ENCODE measurements at places on chromosomes 13 and 19.

DNA sequence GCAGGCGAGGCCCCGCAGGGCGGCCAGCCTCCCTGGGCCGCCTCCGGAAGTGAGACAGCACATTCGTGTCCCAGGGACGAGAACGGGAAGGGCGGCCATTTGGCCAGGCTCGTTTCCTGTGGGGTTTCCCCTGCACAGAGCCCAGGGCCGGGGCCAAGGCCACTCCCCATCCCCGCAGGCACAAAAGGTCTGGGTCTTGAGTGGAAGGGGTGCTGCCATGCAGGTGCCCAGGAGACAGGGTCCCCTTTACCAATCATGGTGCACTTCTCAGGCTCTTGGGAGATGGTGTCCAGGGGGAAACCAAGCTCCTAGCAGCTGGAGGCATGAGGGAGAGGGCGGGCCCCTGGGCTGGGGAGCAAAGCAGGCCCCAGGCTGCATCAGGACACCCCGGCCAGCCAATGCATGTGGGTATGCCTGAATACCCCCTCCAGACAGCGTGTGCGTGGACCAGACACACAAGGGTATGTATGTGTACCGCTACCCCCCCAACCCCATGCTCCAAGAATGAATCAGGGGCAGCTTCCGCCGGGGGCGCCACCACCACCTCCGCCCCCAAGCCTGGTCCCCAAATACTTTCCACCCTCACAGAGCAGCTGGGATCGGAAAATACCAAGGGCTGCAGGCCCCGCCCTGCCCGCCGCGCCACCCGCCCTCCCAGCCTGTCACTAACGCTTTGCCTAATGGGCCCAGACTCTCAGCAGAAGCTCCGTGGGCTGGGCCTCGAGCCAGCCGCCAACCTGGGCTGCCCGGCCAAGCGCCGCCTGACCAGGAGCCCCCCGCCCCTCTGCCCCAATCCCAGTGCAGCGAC, 37.6 kb upstream of the NANOS3 start:
- peak; percentile 89 for DNase-seq

GRCh38 chr13:108005231-108005630, 210.1 kb downstream of the LIG4 start:
- no peak for DNase-seq

DNA sequence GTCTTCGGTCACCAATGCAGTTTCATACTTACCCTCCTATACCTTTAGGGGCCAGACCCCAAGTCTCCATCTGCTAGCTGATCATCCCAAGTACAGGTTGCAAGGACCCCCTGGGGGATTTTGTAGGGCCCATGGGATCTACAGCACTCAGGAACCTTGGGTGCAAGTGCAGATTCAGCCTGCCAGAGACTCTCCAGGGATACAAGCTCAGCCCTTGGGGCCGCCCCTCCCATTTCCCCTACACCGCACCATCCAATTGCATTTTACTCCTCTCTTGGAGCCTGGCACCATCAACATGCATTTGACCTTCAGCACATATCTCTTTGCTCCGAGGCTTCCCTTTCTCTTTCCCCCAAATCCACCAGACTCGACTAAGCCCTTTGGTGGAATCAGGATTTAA, 154.7 kb upstream of the ZNF536 start:
- DNase-seq: no peak

DNA sequence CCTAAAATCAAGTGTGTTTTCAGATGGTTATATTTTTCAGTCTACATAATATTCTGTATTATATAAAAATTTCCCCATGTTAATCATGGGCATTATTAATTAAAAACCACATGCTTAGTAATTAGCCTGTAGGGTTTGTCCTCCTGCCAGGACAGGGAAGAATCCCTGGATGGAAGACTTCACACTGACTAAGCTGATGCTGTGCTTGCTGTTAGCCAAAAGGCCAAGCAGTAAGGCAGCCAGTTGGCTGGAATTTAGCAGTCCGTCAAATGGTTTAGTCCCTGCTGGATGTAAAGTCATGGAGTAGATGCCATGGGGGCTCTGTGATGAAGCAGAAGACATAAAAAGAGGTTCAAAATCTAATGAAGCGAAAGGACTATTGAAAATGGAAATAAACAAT, 168.0 kb upstream of the OBI1 start:
- no peak for DNase-seq

DNA sequence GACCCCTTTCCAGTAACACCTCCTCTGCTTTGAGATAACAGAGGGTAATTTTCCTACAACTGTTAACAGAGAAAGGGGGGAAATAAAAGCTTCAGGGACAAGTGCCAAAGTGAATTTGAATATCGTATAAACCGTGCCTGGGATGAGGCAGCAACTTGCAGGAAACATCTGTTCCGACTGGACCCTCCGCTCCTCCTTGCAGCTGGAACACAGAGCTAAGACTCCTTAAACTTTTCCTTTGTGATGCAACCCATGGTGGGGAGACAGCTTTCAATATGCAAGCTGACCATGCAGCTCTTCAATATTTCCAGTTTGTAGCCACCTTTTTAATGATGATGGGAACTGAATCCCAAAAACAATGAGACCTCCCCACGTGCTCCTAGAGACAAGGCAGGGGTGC, 432.6 kb downstream of the ZNF536 start:
- no peak for DNase-seq

- peak; percentile 75 for DNase-seq
Measured at GRCh38 chr13:79392882-79393563, 13.0 kb downstream of the RBM26 start.

- peak; percentile 35 for DNase-seq
Measured at GRCh38 chr13:45327253-45327955, 13.6 kb downstream of the TPT1 start.

- DNase-seq: no peak
Measured at GRCh38 chr13:30803749-30804148, 68.4 kb downstream of the ALOX5AP start.

DNA sequence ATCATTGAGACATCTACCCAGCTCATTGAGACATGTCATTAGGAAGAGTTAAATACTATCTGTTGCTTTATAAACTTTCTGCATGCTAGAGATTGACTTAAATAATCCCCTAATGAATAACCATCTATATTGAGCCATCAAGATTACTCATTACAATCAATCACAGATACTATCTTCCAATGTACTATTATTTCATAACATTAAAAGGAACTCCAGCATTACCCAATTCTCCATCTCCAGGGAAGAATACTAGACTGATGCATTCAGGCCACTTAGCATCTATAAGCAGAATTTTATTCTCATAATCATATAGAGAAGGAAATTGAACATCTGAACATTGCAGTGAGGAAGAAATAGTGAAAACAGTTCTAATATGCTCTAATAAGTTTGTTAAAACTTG, 8.0 kb downstream of the EPSTI1 start:
- DNase-seq: no peak

DNA sequence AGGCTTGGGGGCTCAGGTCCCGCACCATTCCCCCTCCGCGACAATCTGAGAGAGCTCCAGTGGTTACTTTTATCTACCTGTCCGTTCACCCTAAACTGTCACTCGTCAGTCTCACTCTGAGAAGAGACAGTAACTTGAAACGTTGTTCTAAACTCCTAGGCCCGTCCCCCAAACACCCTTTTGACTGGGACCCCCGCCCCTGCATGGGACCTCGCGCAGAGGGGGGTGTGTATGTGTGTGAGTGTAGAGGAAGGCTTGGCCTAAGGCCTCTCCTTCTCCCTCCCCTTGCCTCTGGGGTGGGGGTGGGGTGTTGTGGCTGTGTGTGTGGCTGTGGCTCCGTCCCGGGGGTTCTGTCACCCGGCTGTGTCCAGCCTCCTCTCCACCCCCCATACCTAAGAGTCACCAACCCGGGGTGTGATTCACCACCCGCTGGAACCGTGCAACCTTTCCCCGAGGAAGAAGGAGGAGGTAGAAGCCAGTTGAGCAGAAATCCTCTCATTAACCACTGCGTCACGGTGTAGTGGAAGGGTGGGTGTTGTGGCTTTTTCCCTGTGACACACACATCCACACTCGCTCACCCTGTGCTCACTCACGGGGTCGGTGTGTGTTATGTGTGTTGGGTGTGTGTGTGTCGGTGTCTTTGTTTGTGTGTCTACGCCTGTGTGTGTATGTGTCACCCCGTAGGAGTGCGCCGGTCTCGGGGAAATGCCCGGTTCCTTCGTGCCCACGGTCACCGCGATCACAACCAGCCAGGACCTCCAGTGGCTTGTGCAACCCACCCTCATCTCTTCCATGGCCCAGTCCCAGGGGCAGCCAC, 2.4 kb downstream of the FOSB start:
- no peak for DNase-seq

- peak; percentile 76 for DNase-seq
Measured at GRCh38 chr19:35882114-35882832, 13.9 kb downstream of the APLP1 start.

DNA sequence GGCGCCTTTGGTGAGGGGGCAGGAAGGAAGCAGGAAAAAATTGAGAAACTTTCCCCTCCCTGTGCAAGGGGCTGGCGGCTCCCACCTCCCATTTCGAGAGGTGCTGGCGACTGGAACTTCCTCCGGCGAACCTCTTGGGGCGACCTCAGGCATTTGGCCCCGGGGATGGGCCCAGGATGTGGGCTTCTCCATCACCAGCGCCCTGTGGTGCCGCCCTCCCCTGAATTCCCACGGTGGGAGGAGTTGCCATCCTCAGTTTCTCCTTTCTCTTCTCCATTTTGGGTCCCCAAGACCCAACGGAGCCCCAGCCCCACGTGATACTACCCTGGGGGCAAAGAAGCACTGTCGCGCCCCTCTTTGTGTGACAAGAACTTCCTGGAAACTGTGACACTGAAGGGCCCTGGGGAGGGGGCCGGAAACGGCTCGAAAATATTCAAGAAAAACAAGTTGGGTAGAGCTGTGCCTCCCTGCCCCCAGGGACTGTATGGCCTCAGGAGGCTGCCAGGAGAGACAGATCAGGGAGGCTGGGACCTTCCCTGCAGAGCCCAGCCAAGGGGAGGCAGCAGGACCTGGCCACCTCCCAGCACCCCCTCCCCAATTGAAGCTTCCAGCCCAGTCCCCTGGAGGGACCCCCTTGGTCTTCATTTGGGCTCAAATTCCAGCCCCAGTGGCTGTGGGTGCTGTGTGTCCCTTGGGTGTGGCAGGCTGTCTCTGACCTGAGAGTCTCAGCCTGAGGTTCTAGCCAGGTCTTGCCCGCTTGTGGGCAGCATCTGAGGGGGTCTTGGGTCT, 16.2 kb upstream of the AP1M2 start:
- DNase-seq: peak; percentile 64

GRCh38 chr19:48351341-48351752, 12.4 kb downstream of the TMEM143 start:
- peak; percentile 71 for DNase-seq

DNA sequence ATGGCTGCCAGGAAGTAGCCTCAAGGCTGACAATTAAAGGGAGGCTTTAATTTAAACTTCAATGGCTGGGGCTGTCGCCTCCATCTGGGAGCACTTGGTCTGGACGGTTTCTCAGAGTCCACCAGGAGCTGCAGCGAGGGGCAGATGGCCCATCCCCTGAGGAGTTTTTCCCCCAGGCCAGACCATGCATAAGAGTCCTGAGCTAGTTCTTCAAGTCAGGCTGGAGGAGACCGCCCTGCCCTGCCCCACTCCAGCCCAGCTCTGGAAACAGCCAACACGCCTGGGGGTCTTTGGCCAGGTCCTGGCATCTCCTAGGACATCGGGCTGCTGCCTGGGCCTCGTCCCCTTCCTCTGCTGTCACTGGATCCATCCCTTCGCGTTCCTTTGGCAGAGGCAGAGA, 5.3 kb upstream of the ACTN4 start:
- no peak for DNase-seq

- no peak for DNase-seq
Measured at GRCh38 chr19:916645-917322, 349 bp upstream of the KISS1R start.

DNA sequence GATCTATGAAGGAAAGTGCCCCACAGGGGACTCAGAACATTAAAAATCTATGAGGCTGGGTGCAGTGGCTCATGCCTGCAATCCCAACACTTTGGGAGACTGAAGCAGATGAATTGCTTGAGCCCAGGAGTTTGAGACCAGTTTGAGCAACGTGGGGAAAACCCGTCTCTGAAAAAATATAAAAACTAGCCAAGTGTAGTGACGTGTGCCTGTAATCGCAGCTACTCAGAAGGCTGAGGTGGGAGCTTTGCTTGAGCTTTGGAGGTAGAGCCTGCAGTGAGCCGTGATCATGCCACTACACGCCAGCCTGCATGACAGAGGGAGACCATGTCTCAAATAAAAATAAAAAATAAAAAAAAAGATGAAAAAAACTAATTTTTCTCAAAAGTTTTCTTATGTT, 1070.6 kb downstream of the PCDH9 start:
- no peak for DNase-seq

- no peak for DNase-seq
Measured at GRCh38 chr13:75452564-75452963, 29.4 kb downstream of the TBC1D4 start.

DNA sequence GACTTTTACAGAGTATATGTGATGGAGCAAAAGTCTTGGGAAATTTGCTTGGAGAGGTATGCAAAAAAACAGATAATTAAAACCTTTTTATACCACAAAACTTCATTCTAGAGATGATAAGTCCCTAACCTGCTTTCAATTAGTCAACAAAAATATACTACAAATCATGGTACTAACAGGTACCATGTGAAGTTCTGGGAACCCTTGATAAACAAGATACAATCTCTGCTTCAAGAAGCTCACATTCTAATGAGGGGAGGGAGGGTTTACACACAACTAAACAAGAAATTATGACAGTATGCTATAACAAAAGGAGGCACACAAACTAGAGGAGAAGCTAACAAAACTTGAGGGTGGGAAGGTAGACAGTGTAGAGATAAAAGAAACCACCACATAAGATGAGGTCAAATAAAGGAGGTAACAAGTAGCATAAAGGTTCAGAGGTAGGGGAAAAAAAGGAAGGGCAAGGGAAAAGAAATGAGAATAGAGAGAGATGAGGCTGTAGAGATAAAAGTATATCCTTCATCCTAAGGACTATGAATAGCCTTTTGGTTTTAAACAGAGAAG, 91.4 kb downstream of the MYCBP2 start:
- peak; percentile 40 for DNase-seq

GRCh38 chr13:113645329-113645728, 12.7 kb downstream of the ATP4B start:
- no peak for DNase-seq

DNA sequence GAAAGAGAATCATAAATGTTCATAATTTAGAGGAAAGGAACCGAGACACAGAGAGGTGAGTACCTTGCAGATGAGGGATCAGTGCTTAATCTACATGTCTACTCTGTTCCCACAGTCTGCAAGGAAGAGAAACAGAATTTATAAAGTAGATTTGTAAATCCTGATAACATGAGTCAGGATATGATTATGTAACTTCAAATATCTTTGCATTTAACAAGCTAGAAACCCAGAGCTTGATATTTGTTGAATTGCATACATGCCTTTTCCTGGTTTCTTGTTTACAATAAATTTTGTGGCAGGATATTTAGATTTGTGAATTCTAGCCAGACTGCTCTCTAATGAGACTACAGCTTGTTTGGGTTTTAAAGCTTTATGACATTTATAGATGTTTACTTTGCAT, 219.2 kb downstream of the ENOX1 start:
- no peak for DNase-seq

- peak; percentile 76 for DNase-seq
Measured at GRCh38 chr19:14556662-14557188, 15.1 kb downstream of the NDUFB7 start.

DNA sequence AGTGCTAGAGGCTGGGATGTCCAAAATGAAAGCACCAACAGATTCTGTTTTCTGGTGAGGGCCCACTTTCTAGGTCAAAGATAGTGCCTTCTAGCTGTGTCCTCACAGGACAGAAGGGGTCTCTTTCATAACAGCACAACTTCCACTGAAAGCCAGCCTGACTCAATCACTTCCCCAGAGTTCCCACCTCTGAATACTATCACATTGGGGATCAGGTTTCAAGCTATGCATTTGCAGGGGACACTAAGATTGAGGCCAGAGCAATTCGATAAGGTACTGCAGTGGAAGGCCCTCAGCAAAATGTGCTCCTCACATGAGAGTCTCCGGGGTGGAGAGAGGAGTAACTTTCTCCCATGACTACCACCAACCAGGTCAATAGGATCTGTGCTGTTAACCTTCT, 1501.5 kb downstream of the EFNB2 start:
- no peak for DNase-seq
